ENCODE measurements at places on chromosomes 1 and 21. TPM values are rescaled to one million over a fixed set of nuclear protein-coding genes. Genes with fewer than 3 reads are reported as not detected.

The GABPB2 gene
- 6.3 TPM for total RNA-seq

The LRRC38 gene
- total RNA-seq: not detected

GRCh38 chr1:229624521-229625070, 1.3 kb downstream of the TAF5L start:
- peak; percentile 1 for DNase-seq

DNA sequence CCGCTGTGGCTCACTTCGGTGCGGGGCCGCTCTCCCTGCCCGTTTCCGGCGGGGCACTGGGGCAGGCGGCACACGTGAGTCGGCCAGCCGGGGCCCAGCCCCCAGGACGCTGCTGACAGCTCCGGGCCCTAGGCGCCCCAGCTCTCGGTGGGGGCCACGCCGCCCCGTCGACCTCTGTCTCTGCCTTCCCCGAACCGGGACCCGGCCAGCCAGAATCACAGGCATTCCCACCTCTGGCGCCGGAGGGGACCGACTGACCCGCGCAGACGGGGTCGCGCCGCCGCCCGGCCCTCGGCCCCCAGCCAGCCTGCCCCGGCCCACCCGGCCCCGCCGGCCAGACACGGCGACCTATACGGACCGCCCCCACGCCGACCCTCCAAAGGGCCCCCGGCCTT, 755 bp downstream of the SCMH1 start:
- DNase-seq: peak; percentile 57

GRCh38 chr1:228084797-228085196, 2.3 kb downstream of the ARF1 start:
- no peak for DNase-seq

- DNase-seq: no peak
Observed at GRCh38 chr1:112504001-112504660, 4.6 kb upstream of the WNT2B start.

GRCh38 chr1:181645171-181645570, 161.9 kb downstream of the CACNA1E start:
- DNase-seq: no peak
